ENCODE measurements at places on chromosomes 2 and 18. TPM values are rescaled to one million over a fixed set of nuclear protein-coding genes. Genes with fewer than 3 reads are reported as not detected.

- DNase-seq: no peak
Measured at GRCh38 chr2:4336864-4337263, 633.5 kb downstream of the DCDC2C start.

DNA sequence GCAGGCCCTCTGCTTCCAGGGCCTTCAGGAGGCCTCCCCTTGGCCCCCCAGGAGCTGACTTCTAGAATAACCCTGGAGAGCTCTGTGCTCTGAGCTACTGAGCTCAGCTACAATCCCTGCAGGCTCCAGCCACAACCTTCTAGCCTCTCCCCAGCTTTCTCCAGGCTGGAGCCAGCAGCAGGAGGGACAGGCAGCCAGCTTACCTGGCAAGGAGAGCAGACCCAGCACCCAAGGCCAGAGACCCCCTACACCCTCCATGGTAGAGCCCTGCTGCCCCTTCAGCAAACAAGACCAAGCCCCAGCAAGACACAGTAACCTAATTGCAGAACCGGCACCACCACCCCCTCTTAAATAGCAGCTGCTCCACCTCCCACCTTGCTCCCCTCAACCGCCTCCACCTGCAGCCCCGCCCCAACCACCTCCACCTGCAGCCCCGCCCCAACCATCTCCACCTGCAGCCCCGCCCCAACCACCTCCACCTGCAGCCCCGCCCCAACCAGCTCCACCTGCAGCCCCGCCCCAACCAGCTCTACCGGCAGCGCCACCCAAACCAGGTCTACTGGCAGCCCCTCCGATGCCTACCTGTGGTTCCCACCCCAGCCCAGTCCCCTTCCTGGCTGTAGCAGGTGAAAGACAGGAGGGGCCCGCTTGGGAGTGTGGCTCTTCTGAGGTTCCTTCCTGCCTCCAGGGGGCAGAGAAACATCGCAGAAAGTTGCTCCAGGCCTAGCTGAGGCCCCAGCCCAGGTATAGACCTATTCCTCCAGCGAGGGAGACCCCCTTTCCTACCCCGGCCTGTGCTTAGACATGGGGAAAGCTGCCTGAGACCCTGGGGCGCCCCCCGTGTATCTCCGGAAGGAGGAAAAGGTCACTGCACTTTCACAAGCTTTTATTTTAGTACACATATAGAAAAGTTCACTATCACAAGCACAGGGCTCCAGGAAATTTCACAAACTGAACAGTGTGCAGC lies at the start of gene ASTL:
Gene ASTL, minus strand, starts transcription at position 324 of the 967 bp plus-strand sequence. Its CDS starts 66 bp downstream, at position 258.
- peak; percentile 95 for DNase-seq

DNA sequence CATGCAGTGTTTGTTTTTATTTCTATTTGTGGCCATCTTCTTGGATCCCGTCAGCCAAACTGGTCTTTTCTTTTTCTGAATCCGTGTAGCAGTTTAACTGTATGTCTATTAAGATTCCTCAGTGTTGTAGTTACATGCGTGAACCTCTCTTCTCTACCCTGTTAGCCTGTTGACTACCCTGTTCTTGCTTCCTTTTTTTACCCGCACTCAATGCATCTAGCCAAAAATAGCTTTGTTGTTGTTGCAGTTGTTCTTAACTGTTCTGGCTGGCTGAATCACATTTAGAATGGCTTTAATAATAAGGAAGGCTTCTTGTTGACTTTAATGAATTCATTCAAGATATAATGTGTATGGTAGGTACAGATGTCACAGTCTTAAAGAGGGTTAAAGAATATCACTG lies 137.1 kb downstream of the LCLAT1 start:
- DNase-seq: no peak

- DNase-seq: no peak
Measured at GRCh38 chr2:219783359-219783975, 156.0 kb downstream of the SLC4A3 start.

GRCh38 chr18:45059695-45060094 lies 379.0 kb downstream of the SETBP1 start:
- no peak for DNase-seq

GRCh38 chr18:23163786-23164533 lies 28.7 kb downstream of the CABLES1 start:
- no peak for DNase-seq

DNA sequence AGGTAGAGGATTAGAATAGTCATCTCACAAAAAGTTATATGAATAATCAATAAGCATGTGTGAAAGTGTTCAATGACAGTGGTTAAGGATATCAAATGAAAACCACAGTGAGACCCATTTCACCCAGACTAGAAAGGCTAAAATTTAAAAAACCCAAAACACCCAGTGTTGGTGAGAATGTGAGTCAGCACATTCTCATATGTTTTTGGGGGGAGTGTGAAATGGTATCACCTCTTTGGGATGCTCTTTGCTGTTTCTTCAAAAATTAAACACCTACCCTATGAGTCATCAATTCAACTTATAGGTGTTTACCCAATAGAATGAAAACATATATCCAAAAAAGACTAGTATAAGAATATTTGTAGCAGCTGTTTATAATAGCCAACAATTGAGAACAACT lies 69.8 kb downstream of the MAP3K20 start:
- DNase-seq: no peak

UCN gene
- 0.59 TPM for total RNA-seq

AMER3 gene
- 0.49 TPM for total RNA-seq

RETREG2 gene
- total RNA-seq: 41.8 TPM

SERPINB7 gene
- total RNA-seq: not detected

Data from GM23338 (cell line).